ENCODE measurements at places on chromosomes 2 and 18.

GRCh38 chr2:8669157-8669817 lies 12.6 kb upstream of the ID2 start:
- no peak for DNase-seq

DNA sequence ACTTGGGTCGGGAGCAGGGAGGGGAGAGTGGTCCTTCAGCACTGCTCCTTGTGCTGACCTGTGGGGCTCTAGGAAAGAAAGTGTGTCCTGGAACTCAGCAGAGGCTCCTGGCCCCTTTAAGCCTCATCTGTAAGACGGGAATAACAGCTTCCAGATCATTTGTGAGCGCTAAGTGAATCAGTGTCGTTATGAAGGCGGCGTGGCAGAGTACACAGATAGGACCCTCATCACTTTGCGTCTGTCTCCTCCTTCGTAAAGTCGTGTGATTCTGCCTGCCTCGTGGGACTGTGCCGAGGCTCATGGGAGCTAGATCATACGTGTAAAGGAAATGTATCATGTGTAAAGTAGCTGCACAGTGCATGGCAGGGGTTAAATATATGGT lies 18.6 kb downstream of the COLEC11 start:
- no peak for DNase-seq

- no peak for DNase-seq
Observed at GRCh38 chr18:79935499-79935898, 16.0 kb downstream of the SLC66A2 start.

GRCh38 chr18:21513292-21513691 lies 87.2 kb downstream of the ESCO1 start:
- no peak for DNase-seq

DNA sequence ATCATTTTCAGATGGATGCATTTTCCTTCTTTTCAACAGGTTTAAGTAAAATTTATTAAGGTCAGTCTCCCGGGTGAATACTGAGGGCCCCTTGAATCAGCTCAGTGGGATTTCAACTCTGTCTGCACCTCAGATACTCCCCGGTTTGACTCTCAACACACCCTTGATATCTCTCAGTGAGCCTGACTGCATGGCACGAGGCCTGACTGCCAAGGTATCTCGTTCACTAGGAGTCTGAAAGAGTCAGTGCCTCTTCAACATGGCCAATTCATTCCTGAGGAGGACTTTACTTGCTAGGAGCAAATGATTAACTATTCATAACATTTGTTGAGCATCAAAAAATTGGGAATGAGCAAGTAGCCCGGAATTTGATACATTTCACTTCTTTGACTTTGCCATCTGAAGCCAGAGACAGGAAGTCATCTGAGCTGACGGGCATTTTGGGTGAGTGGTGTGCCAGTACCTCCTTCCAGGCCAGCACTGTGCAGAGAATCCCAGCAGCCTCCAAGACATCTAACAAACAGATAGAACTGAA lies 81.0 kb downstream of the VAPA start:
- DNase-seq = no peak

DNA sequence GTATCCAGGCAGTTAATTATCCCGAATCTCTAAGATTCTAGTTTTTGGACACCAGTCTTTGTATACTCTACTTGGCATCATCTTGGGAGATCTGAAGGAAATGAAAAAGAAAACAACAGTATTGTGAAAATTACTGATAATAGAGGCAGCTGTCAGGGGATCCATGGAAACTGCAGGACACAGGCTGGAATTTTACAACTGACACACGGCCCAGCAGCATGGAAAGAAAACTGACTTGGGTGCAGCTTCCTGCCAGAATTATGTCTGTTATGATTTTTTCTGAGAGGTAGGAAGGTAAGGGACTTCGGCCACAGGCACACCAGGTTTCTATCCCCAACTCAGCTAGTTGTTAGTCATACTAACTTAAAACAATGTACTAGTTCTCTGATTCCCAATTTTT lies 57.7 kb upstream of the ERBB4 start:
- no peak for DNase-seq

GRCh38 chr2:212282671-212283261 lies 255.8 kb downstream of the ERBB4 start:
- no peak for DNase-seq

- peak; percentile 58 for DNase-seq
Observed at GRCh38 chr18:7358989-7359726, 128.3 kb downstream of the LRRC30 start.

- no peak for DNase-seq
Observed at GRCh38 chr2:216633616-216634369, 573 bp downstream of the IGFBP2 start.

DNA sequence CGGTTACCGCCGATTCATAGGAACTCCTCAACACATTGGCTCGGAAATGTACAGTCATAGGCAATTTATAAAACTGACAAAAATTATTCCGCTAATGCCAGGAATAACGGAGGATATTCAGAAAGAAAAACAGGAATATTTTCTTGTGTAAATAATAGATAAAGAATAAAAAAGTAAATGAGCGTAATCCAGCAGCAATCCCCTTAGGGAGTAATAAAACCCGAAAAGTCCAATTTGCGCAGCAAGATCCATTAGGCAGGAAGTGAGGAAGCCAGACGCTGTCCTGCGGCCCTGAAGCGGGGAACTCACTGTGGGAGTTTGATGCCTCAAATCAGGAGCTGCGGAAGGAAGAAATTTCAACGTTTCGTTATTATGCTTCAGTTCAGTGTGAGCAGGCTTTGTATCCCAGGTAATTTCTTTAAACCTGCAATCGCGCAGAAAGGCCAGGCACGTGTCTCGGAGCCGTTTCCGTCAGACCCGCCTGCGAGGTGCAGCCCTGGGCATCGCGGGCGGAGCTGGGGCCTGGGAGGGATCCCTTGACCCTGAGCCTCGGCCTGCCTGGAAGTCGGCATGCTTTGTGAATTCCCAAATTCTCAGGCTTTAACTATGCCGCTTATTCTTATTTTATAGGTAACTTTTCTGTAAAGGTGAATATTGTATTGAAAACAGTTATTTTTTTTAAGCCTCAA lies 180.9 kb upstream of the ALKAL2 start:
- DNase-seq = no peak

GRCh38 chr2:163735685-163736432 lies at the start of gene FIGN:
Gene FIGN, minus strand, starts transcription at chr2:163736008. Its CDS starts 1,081 bp downstream, at chr2:163734927.
- peak; percentile 81 for DNase-seq

DNA sequence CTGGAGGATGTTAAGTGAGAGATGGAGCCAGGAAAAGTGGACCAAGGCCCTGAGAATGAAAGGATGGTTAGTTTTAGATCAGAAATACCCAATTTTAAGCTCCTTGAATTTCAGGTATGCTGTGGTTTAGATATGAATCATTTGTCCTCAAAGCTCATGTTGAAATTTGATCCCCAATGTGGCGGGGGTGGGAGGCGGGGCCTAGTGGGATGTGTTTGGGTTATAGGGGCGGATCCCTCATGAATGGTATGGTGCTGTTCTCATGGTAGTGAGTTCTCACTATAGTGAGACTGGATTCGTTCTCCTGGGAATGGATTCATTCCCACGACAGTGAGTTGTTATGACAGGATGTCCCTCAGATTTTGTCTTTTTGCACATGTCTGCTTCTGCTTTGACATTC lies 11.4 kb downstream of the MYO5B start:
- no peak for DNase-seq

- peak; percentile 32 for DNase-seq
Observed at GRCh38 chr2:216918088-216918680, 58.3 kb upstream of the TNP1 start.

GRCh38 chr18:45102863-45103262 lies 422.2 kb downstream of the SETBP1 start:
- DNase-seq = no peak

- DNase-seq = no peak
Observed at GRCh38 chr2:179106342-179106675, 56.4 kb upstream of the CCDC141 start.

- no peak for DNase-seq
Observed at GRCh38 chr2:161417438-161418274, 1.6 kb downstream of the TBR1 start.

DNA sequence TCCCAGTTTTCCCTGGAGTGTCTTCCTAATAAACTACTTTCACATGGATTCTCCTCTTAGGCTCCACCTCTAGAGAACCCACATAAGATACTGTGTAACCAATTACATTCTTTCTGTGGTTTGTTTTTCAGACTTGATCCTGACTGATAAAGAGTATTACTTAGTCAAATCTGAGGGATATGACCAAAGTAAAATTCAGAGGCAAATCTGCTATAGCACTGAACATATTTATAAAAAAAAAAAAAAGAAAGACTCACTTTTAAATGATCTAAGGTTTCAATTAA lies 13.9 kb downstream of the CKAP2L start:
- no peak for DNase-seq

GRCh38 chr2:199509403-199509802 lies 51.7 kb upstream of the SATB2 start:
- no peak for DNase-seq

DNA sequence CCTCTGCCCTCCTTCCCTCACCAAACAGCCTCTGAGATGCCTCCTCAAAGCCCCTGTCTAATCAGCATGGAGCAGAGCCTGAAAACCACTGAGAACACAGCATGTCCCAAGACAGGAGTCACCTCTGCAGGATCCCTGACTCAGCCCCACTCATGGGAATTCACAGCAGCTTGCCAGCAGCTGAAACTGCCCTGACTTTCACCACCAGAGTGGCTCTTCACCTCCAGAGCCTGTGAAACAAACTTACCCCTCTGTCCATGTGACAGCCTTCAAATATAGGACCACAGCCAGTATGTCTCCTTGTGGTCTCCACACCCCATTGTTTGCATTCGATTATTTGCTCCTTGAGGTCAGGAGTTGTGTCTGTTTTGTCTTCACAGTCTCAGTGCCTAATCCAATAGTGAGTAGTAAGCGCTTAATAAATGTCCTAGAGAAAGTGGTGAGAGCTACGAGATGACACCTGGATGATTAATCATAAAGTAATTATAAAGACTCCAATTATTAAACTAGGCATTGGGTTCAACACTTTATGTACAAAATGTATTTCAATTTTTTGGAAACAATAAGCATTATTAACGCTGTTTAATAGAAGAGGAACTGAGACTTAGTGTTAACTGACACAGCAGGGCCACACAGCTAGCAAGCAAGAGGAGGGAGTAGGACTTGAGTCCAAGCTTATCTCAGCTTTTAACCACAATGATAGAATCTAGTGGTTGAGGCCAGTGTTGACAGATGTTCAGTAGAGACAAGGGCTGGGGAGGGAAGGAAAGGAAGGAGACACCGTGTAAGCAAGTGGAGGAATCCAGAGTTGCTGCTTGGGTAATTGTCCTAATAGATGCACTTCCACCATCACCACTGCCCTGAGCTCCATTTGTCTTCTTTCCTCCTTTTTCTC lies 358.7 kb upstream of the TNP1 start:
- no peak for DNase-seq

DNA sequence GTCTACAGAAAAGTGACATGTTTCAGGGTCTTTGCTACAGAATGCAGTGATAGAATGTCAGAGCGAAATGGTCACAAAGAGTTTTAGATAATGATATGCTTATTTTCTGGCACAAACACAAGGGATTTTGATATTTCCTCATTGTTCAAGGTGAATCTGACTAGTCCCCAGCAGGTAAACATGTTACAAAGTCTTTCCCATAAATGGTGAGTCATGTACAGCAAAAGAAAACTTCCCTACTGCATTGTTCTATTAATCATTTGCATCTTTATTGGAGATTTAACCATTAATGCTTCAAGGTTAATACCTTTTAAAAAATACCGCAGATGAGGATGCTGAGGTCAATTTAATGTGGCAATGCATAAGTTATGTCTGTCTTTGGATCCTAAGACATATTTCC lies 19.1 kb upstream of the TRIB2 start:
- DNase-seq = no peak

DNA sequence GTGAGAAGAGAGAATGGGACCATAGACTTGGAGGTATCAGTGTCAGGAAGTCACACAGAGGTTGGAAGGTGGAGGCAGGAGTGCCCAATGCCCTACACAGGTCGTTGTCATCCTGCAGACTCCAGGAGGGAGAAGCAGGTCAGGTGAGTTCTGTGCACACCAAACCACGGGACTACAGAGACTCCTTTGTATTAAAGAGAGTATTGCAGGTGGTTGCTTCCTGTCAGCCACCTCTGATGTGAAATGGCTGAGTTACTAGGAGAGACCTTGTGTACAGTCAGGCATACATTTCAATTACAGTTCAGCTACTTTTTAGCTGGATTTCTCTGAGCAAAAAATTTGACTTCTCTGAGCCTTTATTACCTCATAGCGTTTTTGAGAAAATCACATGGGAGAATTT lies 51.6 kb downstream of the SPP2 start:
- no peak for DNase-seq

- no peak for DNase-seq
Observed at GRCh38 chr2:199455545-199456382, 2.0 kb downstream of the SATB2 start.

GRCh38 chr2:156118753-156119416 lies 213.6 kb downstream of the NR4A2 start:
- no peak for DNase-seq

DNA sequence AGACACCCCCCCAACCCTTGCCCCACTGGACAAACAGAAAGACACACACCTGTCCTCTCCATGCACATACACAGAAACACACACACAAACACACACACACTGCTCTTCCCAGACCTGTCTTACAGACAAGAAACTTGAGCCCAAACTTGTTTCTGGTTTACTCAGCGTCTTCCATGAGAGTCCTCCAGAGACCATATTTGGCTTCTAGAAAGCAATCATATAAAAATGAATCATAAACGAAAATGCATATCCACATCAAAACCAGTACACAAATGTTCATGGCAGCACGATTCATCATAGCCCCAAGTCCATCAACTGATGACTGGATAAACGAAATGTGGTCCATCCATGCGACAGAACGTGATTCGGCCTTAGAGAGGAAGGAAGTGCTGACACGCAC lies 84.2 kb upstream of the ASAP2 start:
- DNase-seq = no peak

- DNase-seq = no peak
Observed at GRCh38 chr2:235054475-235054874, 102.7 kb downstream of the SH3BP4 start.

DNA sequence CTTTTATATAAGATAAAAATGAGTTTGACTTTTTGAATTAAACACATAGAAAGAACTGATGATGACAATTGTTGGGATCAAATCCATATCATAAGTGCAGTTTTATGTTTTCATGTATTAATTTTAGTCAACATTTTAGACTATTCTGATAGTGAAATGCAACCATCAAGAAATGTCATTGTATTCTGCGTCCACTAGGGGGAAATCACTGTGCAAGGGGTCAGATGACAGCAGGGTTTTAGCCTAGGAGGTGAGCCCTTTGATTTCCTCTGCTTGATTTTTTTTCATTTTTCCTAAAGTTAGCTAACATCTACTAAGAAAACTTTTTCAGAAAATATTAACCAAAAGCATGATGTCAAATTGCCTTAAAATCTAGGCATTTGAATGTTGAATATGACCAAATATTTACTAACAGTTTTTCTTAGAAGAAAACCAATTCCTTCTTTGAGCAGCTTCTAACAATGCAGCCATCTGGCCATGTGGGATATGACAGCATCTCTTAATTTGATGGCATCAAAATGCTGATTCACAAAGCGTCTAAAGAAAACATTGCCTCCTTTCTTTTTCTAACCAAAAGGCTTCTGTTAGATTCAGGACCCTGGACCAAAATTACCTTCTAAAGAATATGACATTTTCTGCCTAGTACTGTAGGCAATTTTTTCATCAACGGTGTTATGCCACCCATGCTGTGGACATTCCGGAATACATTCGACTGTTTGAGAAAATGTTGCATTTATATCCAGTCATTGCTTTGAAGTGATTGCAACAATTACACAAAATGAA lies 141.5 kb downstream of the SPHKAP start:
- DNase-seq = no peak

GRCh38 chr18:11284811-11285210 lies 135.4 kb upstream of the PIEZO2 start:
- DNase-seq = no peak

Measured in left ventricle myocardium inferior (tissue), 1 donor.